ENCODE measurements at places on chromosomes 6 and 20.

DNA sequence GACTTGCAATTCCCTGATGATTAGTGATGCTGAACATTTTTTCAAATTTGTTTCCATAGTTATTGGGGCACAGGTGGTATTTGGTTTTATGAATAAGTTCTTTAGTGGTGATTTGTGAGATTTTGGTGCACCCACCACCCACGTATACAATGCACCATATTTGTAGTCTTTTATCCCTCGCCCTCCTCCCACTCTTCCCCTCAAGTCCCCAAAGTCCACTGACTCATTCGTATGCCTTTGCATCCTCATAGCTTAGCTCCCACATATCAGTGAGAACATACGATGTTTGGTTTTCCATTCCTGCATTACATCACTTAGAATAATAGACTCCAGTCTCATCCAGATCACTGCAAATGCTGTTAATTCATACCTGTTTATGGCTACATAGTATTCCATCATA is 167.3 kb downstream of the MYLK4 start:
- no peak for DNase-seq

DNA sequence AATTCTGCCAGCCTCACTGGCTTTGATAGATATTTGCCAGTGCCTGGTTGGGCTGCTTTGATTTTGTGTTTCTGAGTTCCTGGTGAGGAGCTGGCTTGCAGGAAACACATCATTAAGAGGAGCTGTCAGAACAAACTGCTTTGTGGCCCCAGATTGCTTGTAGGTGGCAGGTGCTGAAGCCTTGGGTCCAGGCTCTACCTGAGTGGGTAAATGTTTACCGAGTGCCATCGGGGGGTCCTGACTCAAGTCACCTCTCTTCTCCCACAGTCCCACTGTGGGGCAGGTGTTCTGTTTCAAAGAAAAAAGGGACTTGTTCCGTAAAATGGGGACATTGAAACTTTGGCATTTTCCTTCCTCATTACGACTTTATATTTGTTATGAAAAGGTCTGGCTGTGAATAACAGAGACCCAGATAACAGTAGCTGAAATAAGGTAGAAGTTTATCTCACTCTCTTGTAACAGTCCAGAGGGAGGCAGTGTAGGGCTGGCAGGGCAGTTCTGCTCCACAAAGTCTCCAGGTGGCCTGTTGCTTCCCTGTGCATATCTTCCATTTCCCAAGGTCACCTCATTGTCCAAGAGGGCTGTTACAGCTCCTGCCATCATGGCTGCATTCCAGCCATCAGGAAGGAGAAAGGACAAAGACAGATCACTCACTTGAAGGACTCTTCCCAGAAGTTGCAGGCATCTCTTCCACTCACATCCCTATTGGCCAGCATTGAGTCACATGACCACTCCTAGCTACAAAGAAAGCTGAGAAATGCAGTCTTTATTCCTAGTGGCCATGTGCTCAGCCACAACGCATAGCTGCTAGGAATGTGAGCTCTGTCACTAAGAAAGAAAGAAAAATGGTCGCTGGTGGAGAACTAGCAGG is 149.9 kb upstream of the KCNG1 start:
- no peak for DNase-seq

GRCh38 chr6:109186012-109186411 is 90.7 kb downstream of the CEP57L1 start:
- DNase-seq: no peak

DNA sequence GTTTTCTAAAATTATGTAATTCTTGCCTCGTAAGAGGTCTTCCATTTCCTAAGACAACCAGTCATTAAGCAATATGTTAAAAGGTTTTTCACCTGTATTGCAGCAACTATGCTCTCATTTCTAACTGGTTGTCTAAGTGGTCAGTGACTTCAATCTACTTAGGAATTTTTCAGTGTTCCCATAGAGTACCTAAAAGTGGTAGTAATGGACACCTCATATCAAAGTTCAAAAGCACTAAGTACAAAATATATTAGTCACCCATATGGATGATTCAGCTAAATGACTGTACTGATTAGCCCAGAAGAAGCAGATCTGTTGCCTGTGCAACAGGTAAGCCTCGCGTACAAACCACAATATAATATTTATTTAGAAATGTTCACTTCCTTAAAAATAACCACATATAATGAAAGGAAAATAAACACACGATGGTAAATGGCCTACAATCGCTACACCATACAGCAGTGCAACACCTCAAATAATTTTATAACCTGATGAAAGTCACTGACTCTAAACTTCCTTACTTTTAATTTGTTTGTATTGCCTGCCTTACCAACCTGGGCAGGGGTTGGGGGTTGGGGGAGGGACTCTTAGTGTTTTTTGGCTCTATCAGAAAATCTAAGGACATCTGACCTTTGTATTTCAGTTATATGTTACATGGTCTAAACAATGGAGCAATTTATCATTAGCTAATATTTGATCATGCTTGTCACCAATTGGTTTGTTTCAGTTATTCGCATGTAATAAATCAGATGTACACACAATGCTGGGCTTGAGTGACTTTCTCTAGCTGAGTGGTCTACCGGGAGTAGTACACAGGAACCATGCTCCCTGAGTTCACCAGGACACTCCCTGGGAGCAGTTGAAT is 105.9 kb downstream of the HIVEP2 start:
- DNase-seq: no peak

- DNase-seq: no peak
Observed at GRCh38 chr20:25364879-25365699, 25.5 kb downstream of the ABHD12 start.

- DNase-seq: no peak
Observed at GRCh38 chr6:157229713-157230112, 93.6 kb downstream of the TMEM242 start.

- DNase-seq: no peak
Observed at GRCh38 chr6:48032151-48032550, 78.8 kb downstream of the PTCHD4 start.

Data from activated naive CD8-positive, alpha-beta T cell treated with anti-CD3 and anti-CD28 coated beads, Interleukin-2, amount 50 U/mL, for 16 hours (primary cell).